NB4 (cell line): ENCODE measurements at places on chromosomes 3 and 15.
A peak's percentile ranks its signal among the peaks of the same experiment; 100 is the strongest.

DNA sequence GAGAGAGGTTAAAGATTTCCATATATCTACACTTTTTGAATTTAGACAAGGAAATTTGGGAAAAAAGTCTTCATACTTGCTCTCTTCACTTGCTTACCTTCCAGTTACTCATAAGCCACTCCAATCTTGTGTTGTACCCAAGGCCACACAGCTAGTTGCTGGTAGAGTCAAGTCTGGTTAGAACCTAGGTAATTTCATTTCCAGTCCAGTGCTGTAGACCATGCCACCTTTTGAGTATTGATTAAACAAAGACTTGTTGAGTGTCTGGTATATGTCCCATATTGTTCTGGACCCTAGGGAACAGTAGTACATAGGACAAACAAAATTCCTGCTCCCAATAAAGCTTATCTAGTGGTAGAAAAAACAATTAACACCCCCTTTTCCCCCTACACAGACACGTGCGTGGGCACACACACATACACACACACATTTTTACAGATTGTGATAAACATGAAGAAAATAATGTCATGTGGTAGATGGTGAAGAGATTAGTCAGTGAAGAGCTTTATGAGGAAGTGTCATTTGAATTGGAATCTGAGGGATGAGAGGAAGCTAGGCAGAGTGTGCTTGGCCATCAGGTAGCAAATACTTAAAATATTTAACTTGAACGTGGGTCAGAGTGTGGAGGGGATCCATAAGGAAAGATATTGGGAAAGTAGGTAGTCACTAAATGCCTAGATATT is 2.1 kb downstream of the CMC1 start:
- DNase-seq: peak; percentile 34

DNA sequence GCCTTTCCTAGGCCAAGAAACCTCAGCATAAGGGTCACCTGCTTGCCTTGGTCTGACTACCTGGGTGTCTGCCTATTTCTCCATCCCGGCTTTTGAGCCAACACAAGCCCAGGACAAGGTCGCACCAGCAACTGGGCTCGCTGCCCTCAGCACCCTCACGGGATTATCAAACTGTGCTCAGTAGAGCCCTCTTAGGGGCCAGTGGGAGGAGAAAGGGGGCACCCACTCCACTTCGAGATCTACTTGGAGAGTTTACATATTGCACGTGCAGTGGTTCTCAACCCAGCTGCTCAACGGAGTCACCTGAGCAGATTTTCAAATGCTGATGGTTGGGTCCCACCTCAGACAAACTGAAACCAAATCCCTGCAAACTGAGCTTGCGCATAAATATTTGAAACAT is 31.1 kb downstream of the TSPAN3 start:
- no peak for DNase-seq

GRCh38 chr15:82132096-82132495 is 86.3 kb upstream of the MEX3B start:
- no peak for DNase-seq

GRCh38 chr3:125177746-125178145 is 34.8 kb downstream of the SLC12A8 start:
- no peak for DNase-seq

GRCh38 chr15:97425596-97425995 is 534.9 kb upstream of the ARRDC4 start:
- no peak for DNase-seq

DNA sequence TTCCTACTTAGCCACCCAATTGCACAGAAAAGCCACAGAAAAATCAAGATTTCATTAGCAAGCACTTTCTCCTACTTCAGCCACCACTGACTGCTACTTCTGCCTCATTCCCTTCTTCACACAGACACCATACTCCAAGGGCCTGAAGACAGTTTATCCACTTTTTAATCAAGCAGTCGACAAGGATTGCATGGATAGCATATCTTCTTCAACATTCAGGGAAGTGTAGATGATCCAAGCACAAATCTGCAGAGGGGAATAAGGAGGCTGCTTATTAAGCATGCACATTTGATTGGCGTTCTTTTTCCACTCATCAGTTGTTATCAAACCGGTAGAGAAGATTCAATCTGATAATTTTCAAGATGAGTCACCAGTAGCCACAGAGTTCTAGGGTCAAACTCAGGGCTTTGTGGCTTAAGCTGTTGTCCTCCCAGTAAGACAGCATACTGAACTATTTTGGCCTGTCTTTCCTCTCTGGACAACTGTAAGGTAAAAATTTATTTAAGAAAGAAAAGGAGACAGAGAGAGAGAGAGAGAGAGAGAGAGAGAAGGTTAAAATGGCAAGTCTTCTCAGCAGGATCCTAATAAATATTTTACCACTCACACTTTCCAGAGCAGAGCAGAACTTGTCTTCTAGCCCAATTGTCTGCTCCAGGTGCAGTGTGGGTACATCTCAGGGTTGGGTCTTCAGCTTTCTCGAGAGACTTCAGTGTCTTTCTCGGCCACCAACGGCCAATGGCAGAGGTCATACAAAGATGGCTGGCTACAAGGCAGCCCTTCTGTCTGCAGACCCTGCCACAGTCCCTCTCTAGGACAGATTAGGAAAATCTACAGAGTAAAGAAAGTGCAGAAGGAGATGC is 80.6 kb upstream of the BHLHE40 start:
- DNase-seq: peak; percentile 69

GRCh38 chr3:117358717-117359314 is 649.2 kb downstream of the TUSC7 start:
- no peak for DNase-seq

DNA sequence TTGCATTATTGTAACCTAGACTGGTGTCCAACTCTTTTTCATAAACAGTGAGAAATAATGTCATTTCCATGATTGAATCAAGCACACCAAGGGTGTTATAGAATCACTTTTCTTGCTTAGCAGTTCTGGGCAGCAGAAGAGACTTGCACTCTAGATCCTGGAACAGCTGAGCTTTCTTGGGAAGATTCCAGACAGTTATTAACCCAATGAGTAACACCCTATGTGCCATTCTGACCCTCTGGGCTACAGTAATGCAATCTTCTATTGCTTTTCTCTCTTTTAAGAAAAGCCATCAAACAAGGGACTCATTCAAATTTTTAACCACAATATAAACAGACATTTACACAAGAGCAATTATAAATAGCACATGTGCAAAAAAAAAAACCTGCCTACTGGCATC is 39.3 kb upstream of the USP3 start:
- no peak for DNase-seq

- no peak for DNase-seq
These were observed 78.5 kb downstream of the KBTBD8 start for GRCh38 chr3:67076607-67077006.

DNA sequence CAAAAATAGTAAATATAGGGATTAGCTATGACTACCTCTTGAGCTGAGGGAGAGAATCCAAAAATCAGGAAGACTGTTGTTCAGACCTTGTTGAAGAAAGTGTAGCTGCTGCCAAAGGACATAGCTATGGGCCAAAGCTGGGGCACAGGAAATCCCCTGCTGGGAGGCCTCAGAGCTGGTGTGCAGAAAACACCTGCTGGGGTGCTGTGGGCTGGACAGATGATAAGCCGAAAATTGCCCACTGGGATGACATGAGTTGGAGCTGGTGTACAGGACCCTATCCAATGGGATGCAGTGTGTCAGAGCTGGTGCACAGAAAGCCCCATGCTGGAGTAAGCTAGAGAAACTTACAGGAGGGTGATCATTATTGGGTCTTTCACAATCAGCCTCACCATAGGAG is 121.9 kb downstream of the NEO1 start:
- DNase-seq: no peak

GRCh38 chr15:93466380-93466779 is 377.4 kb upstream of the RGMA start:
- DNase-seq: no peak

DNA sequence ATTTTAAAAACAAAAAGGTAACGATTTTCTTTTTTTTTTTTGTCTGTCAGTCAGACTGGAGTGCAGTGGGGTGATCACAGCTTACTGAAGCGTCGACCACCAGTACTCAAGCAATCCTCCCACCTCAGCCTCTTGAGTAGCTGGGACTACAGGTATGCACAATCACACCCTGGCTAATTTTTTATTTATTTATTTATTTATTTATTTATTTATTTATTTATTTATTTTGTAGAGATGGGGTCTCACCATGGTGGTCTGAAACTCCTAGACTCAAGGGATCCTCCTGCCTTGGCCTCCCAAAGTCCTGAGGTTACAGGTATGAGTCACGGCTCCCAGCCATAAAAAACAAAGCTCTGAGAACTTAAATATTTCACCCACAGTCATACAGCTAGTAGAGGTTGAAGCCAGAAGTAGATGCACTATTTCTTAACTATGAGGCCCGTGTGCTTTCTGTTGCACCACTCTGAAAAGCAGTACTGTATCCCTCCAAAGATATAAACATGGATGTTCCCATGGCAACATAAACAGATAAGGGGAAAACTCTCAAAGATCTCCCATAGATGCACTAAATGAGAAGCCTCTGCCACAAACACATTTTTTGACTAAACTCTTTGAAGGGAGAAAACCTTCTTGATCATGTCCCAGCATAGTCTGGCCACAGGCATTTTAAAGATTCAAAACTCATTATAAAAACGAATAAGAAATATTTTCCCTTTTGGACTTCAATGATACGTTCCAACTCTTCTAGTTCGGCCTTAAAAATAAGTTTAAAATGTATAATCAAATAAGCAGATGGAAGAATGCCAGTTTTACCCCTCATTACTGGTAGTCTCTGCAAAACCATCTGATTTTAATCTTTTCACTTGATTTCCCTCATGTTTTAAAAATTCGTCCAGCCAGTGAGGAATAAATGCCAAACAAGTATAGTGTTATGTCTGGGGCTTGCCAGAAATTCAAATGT is 162.3 kb upstream of the ARHGEF26 start:
- no peak for DNase-seq

DNA sequence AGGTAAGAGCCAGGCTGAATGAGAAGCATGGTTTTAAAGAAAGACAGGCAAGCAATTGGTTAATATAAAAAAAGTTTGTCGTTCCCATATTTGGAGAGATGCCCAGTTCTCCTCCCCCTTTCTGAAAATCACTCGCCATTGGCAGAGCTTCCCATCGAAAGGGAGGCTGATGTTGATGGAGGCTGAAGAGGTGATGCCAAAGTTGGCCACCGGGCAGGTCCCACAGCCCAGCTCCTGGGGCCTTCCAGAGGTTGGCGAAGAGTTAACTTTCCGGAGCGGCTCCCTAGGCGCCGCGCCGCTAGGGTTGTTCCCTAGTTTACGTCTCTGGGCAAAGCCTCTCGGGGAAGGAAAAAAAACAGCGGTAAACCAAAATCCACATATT is 793 bp downstream of the PCOLCE2 start:
- peak; percentile 64 for DNase-seq
